ENCODE measurements at places on chromosomes 11 and 22.

GRCh38 chr22:33921525-33922348, 1.5 kb upstream of the LARGE1 start:
- DNase-seq, result peak; percentile 14

DNA sequence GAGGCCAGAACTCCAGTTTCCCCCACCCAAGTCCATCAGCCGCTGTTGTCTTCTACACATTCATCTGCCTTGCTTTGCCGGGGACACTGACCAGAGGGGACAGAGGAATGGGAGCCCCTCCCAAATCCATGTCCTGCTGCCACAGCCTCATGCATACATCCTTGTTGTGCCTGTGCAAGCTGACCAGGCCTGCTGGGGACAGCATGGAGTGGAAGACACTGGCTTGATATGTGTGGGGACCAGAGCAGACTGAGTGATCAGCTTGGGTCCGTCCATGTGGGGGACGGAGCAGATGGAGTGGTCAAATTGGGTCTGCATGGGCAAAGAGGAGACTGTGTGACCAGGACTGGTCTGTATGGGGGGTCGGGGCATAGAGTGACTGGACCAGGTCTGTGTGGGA, 43.8 kb downstream of the KCNC1 start:
- no peak for DNase-seq

GRCh38 chr22:43857367-43857766, 4.9 kb downstream of the SULT4A1 start:
- no peak for DNase-seq

- peak; percentile 56 for DNase-seq
Observed at GRCh38 chr11:46380340-46381047, 975 bp upstream of the MDK start.

GRCh38 chr22:45202333-45203149, 38.2 kb downstream of the KIAA0930 start:
- no peak for DNase-seq

DNA sequence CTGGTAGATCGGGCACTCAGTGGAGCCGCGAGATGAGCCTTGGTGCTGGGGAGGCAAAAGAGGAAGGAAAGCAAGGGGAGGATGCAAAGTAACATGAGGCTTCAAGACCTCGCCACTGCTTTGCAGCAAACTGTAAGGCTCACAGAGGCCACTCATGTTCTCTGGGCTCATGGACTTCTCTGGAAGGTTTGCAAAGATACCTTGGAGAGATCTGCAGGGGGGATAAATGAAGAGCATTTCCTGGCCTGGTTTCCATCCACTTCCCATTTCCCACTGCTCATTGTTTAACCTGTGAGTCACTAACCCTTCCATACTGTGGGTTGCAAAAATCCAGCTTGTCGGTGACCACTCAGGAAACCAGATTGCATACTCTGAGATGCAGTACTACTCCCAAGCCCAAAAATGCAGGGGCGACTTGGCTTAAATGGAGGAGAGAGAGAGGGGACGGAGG, 38.5 kb downstream of the OSBP2 start:
- DNase-seq, result no peak

GRCh38 chr11:45948356-45948755, 25.9 kb downstream of the LARGE2 start:
- DNase-seq, result no peak

GRCh38 chr11:118450451-118450850, 14.2 kb downstream of the KMT2A start:
- DNase-seq, result no peak

GRCh38 chr11:57133366-57134038, 48.3 kb upstream of the LRRC55 start:
- DNase-seq, result no peak

DNA sequence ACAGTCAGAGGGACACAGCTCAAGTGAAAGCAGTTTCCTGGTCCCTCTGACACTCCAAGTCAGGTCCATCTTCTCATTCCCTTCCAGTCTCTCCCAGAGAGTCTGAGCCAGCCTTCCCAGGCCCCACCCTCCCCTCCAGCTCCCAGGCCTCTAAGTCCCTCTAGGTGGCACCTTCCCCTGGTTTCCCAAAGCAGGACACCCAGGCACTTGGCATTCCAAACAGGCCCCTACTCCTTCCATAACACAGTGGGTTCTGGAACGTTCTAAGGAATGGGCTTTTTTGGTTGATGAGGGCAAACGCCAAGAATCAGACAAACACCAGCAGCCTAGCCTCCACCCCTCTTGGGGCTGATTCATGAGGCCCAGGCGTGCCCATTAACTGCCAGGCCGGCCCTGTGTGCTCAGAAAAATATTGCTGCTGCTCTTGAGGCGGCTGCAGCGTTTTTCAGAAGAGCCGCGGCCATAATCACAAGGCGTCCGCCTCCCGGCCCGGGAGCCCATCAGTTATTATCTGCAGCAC, 418.7 kb downstream of the SOX6 start:
- no peak for DNase-seq

DNA sequence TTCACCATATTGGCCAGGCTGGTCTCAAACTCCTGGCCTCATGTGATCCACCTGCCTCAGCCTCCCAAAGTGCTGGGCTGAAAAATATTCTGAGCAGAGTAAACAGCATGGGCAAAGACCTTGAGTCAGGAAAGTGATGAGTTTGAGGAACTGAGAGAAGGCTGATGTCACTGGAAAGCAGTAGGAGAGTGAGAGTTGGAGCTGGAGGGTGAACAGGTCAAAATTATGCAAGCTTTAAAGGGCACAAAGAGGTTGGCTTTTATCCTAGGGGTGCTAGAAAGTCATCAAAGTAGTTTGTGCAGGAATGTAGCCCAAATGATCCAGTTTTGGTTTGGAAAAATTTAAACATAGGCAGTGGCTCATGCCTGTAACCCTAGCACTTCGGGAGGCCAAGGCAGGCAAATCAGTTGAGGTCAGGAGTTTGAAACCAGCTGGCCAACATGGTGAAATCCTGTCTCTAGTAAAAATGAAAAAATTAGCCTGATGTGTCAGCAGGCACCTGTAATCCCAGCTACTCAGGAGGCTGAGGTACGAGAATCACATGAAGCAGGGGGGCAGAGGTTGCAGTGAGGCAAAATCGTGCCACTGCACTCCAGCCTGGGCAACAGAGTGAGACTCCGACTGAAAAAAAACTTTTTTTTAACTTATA, 44.7 kb upstream of the CXCR5 start:
- DNase-seq, result no peak

GRCh38 chr11:17918049-17918605, 94.7 kb downstream of the SERGEF start:
- DNase-seq, result no peak

DNA sequence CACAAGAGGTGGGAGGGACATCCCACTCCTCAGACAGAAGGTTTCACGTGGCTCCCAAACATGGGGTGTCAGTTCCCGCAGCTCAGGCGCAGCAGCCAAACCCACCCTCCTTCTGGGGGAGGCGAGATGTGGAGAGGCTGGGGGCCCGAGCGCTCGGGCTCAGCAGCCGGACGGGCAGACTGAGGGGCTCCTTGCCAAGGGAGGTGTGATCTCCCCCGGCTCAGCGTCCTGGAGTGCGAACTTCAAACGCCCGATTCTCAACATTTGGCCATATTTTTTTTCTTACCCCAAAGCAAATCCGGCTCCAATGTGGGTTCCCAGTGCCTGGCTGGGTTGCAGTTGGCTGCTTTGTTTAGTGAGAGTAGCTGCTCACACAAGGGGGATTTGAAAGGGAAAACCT, 477.9 kb downstream of the MN1 start:
- no peak for DNase-seq

DNA sequence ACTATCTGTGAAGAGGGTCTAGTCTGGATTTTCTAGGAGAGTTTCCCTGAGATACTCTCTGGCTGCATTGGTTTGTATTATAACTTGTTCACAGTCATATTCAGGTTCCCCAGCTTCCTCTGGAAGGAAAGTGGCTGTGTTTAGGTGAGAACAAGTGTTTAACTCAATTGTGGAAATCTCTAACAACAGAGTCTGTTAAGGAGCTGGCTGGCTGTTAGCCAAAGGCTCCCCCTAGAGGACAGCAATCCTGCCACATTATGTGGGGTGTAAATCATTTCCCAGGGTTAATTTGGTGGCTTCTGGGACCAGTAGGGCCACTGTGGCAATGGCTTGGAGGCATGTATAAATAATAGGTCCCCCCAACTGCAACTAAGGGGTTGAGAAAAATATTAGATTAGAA, 18.4 kb downstream of the MS4A6E start:
- DNase-seq, result no peak

- peak; percentile 68 for DNase-seq
Observed at GRCh38 chr11:64152841-64153691, 12.8 kb downstream of the MACROD1 start.

- DNase-seq, result no peak
Observed at GRCh38 chr22:42869463-42869862, 12.4 kb upstream of the ARFGAP3 start.

- no peak for DNase-seq
Observed at GRCh38 chr11:32312206-32312817, 123.0 kb downstream of the WT1 start.

GRCh38 chr11:28137366-28137765, 29.2 kb downstream of the METTL15 start:
- DNase-seq, result no peak

- DNase-seq, result no peak
Observed at GRCh38 chr11:2653930-2654739, 45.7 kb downstream of the KCNQ1OT1 start.

- DNase-seq, result no peak
Observed at GRCh38 chr22:17707526-17707925, 66.7 kb downstream of the BID start.

DNA sequence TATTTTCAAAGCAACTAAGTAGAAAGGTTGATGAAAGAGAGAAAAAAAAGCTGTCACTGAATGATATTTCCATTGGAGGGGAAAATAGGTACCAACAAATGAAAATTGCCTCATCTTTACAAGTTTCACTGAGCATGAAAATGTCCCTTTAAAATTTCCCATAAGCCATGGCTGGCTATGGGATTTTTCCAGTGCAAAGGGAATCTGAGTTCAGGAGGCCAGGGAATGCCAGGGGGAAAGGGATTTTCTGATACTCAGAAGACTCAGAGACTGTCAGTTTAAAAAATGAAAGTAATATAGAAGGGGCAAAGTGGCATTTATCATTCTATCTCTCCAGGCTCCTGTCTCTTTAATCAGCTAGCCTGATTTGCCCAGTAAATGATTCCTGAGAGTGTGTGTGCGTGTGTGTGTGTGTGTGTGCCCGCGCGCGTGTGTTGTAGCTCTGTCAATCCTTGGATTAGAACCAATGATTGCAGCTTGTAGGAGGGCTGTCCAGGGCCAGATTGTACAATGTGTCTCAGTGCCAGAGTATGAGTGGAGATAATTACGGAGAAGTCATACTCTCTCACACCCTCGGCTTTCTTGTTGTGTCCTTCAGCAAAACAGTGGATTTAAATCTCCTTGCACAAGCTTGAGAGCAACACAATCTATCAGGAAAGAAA, at the start of gene NTM:
Gene NTM (plus strand): TSS at position 526 of the 662 bp plus-strand sequence.
- DNase-seq, result no peak

GRCh38 chr11:102448869-102449224, 3.7 kb downstream of the TMEM123 start:
- DNase-seq, result no peak

GRCh38 chr11:75673977-75674582, 5.2 kb upstream of the MAP6 start:
- no peak for DNase-seq

GRCh38 chr11:64129403-64129802, 36.5 kb downstream of the MACROD1 start:
- DNase-seq, result no peak

DNA sequence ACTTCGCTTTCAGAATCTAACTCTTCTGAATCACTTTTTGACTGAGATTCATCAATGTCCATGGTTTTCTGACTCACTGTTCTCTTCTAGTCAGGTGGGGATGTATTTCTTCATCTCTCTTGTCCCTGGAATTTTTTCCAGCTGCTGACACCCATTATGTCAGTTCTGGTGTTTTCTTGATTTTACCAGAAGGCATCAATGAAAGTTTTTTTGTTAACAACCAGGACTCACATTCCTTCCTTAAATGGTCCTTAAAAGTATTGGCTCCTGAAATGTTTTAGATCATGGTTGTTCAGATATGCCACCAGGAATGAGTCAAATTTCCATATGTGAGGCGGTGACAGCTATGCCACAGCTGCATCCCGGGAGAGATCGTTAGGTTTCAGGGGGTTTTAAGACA, 12.9 kb downstream of the MICAL2 start:
- no peak for DNase-seq

DNA sequence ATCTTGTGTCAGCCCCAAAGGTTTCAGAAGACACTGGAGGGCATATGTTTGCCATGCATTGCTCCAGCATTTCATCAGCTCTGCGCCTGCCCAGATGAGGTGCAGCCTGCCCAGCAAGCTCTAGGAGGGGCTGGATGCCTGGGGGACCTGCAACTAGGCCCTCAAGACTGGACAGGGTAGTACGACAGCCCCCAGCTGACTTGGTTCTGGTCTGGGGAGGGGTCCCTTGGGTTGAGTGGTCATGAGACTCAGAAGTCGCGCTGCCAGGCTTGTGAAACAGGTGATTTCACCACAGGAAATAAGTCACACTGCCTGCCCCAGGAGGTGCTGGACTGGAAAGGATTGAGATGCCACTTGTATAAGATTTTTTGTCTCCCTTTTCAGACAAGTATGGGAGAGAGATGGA, 23.4 kb downstream of the TPBGL start:
- DNase-seq, result no peak

GRCh38 chr11:57647960-57648800, 1.5 kb downstream of the YPEL4 start:
- no peak for DNase-seq

DNA sequence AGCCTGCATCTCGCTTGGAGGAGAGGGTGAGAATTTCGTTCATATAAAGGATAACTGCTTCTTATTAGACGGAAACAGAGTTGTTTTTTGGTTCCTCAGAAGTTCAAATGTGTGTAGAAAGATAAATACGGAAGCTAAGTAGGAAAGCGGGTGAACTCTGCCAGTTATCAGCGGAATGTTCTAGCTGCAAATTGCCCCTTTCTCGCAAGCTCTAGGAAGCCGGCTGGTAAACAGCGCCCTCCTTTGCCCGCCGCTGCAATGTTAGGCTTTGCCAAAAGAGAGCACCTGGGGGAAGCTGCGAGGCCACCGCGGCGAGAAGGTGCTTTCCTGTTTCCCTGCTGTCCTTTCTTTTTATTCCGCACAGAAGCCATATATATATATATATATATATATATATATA, 67.0 kb downstream of the IGLL5 start:
- DNase-seq, result no peak

GRCh38 chr22:25837288-25837900, 95.4 kb downstream of the MYO18B start:
- no peak for DNase-seq

DNA sequence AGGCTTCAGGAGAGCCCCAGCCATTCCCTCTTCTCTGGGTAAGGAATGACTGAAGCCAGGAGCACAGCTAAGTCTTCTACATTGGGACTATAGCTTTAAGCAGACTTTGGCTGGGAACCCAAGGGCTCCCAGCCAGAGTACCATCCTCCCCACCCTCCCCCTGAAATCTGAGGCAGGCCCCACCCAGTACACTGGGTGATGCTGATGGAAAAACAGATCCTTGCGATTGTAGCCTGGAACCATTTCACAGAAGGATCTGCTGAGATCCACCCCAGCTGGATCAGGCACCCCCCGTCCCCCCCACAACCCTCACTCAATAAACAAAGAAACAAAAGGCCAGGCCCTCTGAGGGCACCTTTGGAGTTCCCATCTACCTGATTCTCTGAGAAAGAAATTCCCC, 39.8 kb downstream of the IL18BP start:
- no peak for DNase-seq

GRCh38 chr22:49826603-49827270, 936 bp downstream of the BRD1 start:
- peak; percentile 25 for DNase-seq

- DNase-seq, result no peak
Observed at GRCh38 chr11:67604815-67605214, 1.9 kb upstream of the NDUFV1 start.

- DNase-seq, result no peak
Observed at GRCh38 chr11:134542401-134543165, 130.5 kb upstream of the B3GAT1 start.

GRCh38 chr11:18710545-18710944, 12.0 kb downstream of the TMEM86A start:
- DNase-seq, result no peak

Measured in stimulated activated CD4-positive, alpha-beta T cell treated with anti-CD3 and anti-CD28 coated beads, Interleukin-1b, Interleukin-23, amount 100 ng/mL, for 4 hours (primary cell).